ENCODE measurements at places on chromosomes 2 and 18. TPM values are rescaled to one million over a fixed set of nuclear protein-coding genes. Genes with fewer than 3 reads are reported as not detected.

Gene UGP2
- total RNA-seq: 87.8 TPM

Gene GULP1
- total RNA-seq: 10.2 TPM

Gene MORN2
- total RNA-seq: 11.2 TPM

Gene SCN2A
- 0.04 TPM for total RNA-seq

Gene AQP12B
- not detected for total RNA-seq

Gene QPCT
- 5.9 TPM for total RNA-seq

Gene LOXHD1
- 0.12 TPM for total RNA-seq

Gene SP140L
- 5.3 TPM for total RNA-seq

Gene PIEZO2
- total RNA-seq: 0.76 TPM

Gene DIS3L2
- total RNA-seq: 25.0 TPM

Gene DCDC2C
- not detected for total RNA-seq

Gene BMP10
- not detected for total RNA-seq
